ENCODE measurements at places on chromosomes 6 and 20.

DNA sequence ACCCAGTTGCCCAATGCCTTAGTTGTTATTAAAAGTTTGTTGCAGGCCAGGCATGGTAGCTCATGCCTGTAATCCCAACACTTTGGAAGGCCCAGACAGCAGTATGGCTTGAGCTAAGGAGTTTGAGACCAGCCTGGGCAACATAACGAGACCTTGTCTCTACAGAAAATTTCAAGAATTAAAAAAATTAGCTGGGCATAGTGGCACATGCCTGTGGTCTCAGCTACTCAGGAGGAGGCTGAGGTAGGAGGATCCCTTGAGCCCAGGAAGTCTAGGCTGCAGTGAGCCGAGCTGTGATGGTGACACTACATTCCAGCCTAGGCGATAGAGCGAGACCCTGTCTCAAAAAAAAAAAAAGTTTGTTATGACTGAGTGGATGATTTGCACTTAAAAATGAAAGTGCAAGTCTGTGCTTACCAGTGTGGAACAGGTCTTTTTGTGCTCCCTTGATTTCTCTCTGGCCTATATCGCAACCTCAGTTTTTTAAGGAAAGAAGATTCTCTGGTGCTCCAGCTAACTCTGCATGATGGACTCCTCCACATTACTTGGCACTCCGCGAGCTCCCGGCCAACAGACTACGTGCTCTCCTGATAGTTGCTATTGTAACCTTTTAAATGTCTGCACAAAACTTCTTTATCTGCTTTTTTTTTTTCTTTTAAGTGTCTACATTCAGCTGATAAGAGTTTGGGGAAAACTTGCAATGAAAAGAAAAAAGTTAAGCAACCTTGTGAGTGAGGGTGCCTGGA lies 22.1 kb downstream of the ZKSCAN3 start:
- DNase-seq = no peak

- DNase-seq = no peak
Measured at GRCh38 chr6:17972978-17973622, 14.3 kb downstream of the KIF13A start.

GRCh38 chr20:44734938-44735337 lies 10.7 kb upstream of the KCNK15 start:
- DNase-seq = no peak

DNA sequence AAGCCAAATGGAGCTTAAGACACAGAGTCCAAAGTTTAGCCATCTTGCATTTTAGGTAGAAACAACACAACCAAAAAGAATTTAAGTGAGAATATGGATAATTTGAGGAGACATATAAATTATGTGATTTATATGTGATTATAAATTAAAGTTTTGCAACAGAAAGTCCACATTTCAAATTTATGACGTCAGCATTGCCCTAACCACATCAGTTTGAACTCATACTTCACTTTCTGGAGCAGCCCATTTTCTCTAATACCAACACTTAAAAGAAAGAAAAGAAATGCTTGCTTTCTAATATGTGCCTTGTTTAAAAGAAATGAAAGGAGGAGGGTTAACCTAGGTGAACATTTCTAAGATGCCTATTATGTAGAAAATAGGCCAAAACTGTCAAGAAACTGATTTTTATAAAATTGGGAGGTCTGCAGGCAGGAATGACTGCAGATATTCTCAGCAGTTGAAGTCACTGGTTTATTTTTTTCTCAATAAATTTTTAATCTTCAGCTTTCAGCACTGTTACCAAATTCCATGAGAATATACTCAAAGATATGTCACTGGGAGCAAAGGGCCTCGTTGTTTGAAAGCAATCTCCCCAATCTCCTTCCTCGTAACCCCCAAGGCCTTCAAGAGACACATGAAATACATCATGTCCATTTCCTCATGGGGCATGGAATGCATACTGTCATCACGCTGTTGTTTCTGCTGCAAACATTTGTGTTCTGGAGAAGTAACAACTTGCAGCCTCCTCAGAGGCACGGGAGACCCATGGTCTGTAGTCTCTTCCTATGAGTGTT lies 137.8 kb downstream of the SOD2 start:
- DNase-seq = no peak

DNA sequence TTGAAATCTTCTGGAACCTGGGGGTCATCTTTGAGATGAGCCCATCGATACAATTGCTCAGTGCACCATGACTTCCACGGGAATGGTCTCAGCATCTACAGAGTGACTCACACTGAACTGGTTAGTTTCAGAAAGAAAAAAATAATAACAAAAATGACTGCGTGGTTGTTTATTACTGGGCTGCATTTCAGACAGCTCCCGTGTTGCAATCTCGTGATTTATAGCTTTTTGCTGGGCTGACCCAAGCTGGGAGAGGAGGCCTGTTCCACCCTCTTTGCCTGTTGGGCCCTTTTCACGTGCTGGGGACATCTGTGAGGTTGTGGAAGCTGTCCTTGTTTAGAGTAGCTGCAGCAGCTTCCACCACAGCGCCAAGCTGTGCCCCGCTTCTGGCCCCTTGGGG lies 225.5 kb downstream of the BMP7 start:
- no peak for DNase-seq

DNA sequence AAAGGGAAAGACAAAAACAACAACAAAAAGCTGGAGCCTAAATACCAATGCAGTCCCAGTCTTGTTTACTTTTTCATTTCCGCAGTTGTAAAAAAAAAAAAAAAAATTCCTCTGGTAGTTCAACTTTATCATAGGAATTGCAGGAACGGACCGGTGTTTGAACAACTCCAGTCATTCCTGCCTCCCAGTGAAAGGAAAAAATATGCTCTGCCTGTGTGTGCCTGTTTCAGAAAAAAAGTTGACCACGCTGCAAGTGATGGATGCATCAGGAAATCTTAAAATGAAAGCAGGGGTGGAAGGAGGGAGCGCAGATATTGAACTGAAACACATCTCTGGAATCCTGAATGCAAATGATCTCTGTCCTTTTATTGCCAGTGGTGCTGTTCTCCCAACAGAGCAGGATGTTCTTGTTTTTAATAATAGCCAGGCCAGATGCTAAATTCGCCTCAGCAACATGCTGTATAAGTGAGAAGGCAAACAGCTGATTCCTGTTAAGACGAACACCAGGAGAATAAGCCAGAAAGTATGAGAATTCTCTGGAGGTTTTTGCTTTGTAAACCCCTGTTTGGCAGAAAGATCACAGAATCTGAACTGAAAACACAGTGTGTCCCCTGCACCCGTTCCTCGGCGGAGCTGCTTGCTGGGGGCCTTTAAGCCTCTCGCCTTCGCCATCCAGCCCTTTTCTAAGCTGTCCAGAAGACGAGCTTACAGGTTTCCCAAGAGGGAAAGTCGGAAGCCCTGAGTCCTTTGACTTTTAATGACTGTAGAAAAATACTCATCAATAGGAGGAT lies 178.4 kb upstream of the SUPT3H start:
- no peak for DNase-seq

GRCh38 chr6:45900808-45901752 lies 114.6 kb downstream of the CLIC5 start:
- DNase-seq = no peak

DNA sequence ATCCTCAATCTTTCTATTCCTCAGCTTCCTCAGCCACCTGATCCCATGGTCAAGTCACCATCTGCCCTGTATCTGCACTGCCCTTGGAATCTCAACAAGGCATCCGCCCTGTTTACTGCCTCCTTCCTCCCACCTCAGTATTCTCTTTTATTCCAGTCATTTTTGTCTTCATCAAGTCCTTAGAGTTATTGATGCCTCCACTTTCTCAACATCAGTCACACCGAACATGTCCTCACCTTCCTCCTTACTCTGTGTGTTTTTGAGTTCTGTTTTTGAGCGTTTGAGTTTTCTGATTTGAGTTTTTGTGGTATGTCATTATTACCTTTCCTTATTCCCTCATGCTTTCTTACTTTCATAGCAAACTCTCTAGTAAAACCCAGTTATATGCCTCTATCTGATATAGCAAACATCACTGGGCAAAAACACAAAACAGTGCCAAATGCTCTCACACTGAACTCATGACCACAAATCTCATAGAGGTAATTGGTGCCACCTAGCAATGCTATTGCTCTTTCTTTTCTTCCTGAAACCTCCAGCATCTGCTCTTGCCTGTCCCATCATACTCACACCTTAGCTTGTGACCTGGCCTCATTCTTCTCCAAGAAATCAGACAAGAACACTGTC lies 11.8 kb upstream of the GNRH2 start:
- DNase-seq = no peak

GRCh38 chr20:2212456-2213015 lies 83.3 kb upstream of the TGM3 start:
- no peak for DNase-seq

GRCh38 chr6:108570517-108570916 lies 9.8 kb downstream of the FOXO3 start:
- DNase-seq = no peak

GRCh38 chr6:42453031-42453653 lies 1.4 kb upstream of the TRERF1 start:
- DNase-seq = peak; percentile 77

GRCh38 chr6:53616450-53617357 lies 48.9 kb downstream of the KLHL31 start:
- no peak for DNase-seq

DNA sequence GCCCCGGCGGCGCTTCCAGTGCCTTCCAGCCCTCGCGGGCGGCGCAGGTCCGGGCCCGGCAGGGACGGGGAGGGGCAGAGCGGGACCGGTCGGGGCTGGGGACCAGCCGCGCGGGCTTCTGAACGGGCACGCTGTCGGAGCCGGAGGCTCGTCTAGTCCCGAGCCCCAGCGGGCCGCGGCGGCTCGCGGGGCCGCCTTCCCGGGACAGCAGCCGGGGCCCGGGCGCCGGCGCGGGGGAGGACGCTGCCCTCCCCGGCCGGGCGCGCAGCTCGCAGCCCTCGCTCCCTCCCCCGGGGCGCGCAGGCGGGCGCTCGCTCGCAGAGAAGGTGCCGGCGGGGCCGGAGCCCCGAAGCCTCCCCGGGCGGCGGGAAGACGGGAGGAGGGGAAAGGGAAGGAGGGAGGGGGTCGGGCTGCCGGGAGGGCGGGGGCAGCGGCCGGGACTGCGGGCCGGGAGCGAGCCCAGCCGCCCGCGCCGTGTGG lies 696 bp upstream of the SIRPA start:
- DNase-seq = peak; percentile 34

- no peak for DNase-seq
Measured at GRCh38 chr6:164836486-164836885, 472.9 kb downstream of the C6orf118 start.

- no peak for DNase-seq
Measured at GRCh38 chr20:60877071-60877857, 374.8 kb upstream of the CDH4 start.

DNA sequence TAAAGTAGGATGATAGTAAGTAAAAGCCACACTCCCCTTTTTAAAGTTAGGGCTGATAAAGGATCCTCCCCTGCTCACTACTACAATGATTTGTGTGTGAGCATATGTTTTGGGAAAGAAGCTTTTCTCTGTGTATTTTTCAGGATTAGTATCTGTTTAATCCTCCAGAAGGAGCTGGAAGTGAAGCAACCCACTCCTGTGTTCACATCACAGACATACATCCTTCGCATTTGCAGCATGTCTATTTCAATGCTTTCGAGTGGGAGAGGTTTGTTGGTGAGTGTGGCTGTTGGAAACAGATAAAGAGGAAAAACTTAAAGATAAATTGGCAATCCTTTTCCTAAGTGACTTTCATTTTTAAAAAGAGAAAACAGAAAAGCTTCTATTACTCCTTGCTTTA lies 31.6 kb upstream of the RGS17 start:
- DNase-seq = no peak

DNA sequence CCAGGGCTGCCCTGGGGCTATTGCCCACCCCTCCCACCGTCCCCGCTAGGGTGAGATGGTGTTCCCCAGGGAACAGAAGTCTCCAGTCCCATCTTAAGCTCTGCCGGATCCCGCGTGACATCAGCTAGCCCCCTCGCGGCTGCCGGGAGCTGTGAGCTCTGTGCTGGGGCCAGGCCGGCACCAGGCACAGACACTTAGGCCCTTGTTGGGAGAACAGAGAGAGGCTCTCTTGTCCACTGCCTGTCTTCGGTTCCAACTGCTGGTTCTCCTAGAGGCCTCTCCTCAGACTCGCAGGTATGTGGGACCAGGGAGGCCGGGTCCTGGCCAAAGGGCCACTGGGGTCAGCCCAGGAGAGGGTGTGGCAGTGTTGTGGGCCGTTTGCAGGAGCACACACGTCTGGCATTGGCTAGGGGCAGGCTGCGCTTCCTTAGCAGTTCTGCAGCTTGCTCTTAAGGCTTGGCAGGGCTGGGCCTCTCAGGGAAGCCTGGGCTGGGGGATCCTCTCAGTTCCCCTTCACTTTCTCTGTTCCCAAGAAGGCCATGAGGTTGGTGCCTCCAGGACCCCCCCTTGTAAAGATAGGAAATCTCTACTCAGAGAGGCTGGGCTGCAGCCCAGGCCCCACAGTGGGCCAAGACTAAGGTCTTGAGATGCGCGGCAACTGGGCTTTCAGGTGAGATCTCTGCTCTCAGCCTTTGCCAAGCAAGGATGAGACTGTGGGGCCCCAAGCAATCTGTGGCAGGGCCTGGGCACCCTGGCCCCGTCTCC lies 6.3 kb downstream of the SGK2 start:
- DNase-seq = no peak

DNA sequence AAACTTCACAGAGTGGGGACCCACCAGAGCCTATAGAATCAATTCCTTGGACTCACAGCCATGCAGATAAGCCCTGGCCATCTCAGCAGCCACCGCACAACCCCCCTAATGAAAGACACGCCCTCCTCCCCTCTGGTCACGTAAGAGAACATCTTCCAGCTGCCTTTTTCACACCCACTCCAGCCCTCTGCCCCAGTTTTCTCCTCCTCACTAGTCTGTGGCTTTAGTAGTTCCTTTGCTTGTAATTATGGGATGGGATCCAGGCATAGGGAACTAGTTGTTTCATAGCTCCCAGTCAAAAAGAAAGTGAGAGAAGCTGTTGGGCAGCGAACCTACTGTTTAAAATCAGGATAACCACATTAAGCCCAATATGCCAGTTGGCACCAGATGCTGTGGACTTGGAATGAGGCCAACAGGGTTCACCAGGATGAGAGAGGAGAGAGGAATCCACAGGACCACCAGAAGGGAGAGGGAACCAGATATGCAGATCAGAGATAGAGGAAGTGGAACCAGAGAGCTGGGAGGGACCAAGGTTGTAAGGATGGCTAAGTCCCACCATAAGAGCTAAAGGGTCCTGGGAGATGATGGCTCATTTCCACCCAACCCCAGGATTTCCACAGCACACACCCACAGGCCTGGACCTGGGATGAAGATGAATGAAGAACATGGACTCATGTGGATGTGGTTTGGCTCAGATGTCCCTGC lies 9.0 kb upstream of the BTN3A1 start:
- no peak for DNase-seq

- DNase-seq = no peak
Measured at GRCh38 chr6:144190080-144190479, 39.8 kb downstream of the STX11 start.

DNA sequence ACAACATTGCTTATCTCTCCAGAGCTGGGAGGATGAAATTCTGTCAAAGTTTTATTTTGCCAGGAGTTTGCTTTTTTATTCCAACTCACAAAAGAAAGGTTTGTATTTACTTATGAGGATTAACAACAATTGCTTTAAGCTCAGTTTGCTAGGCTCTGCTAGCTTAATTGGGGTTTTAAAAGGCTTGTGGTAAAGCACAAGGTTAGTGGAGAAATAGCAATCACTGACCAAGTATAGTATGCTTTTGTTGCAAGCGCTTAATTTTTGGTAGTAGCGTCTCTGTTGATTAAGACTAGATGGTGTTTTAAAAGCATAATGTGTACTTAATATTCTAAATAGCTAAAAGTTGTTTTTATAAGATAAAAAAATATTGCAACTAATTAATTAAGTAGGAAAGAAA lies 45.7 kb downstream of the TINAG start:
- DNase-seq = no peak

GRCh38 chr6:9621276-9621675 lies 793.6 kb downstream of the TFAP2A start:
- no peak for DNase-seq

- no peak for DNase-seq
Measured at GRCh38 chr20:23160536-23161243, 74.6 kb upstream of the CD93 start.

Data from stimulated activated CD4-positive, alpha-beta T cell treated with anti-CD3 and anti-CD28 coated beads, Interleukin-2, amount 100 ng/mL, for 24 hours (primary cell).